HTR-8/SVneo (cell line): ENCODE measurements at places on chromosomes 7 and 10.

DNA sequence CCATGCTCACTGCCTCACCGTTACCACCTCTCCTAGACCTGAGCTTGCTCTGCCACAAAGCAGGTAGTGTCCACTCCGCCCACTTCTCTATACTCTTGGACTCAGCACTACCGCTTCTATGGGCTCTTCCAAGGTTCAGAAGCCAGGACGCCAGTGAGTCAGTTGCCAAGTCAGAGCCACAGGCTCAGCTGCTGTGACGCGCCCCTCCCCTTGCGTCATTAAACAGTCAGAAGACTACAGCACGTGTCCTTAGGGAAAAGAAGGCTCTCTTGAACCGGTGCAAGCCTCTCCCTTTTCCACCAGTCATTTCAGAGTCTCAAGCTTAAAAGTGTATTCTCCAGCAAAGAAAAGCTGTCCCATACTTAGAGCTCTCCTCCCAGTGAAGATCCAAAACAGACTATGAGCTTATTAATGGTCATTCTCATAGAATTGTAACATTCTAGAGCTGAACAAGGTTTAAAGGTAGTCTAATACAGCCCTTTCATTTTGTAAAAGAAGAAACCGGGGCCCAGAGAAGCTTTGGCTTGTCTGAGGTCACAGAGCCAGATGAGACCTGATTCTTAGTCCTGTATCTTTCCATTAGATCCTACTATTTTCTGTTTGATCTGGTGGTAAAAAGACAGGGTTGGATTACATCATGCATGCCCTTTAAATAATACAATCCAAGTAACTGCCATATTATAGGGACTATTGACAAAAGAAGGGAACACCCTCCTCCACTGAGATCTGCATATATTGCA, 40.9 kb upstream of the MET start:
- no peak for DNase-seq

DNA sequence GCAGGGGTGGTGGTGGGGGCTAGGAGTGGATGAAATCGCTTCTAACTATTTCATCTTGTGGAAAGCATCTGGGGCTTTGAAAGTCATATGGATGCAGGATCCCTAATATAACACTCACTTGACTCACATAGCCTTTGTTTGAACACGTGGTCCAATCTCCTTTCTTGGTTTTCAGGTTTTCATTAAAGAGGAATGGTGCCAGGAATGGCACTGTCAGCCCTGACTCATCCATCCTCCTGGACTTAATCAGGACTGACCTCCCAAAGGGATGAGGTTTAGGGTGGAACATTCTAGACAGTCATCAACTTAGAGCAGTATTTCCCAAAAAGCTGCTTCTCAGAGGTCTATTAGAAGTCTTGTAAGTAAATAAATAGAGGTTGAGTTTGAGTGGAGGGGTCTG, 162.0 kb upstream of the PLXNA4 start:
- DNase-seq, result no peak

DNA sequence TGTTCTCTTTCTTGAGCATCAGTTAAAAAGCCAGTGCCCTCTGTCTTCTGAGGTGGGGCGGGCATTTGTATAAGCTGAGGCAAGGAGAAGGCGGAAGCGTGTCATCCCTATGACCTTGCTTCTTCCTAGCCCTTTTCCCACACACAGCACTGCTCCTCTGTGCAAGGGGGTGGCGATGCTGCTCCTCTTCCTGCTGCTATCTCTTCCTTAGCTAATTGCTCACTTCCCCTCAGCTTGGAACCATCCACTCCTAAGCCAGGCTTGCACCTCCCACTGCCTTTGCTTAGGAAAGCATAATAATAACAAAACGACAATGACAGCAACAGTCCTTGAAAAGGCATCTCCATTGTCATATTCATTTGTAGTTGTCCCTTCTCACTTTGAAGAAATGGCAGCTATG, 366.9 kb downstream of the PHTF2 start:
- DNase-seq, result no peak

- no peak for DNase-seq
Measured at GRCh38 chr7:46671108-46671769, 750.2 kb upstream of the IGFBP3 start.

GRCh38 chr10:35577926-35578617, 27.1 kb upstream of the GJD4 start:
- DNase-seq, result no peak
